Mucosa of descending colon (tissue), 3 donors: ENCODE measurements at places on chromosomes 4 and X. TPM values are rescaled to one million over a fixed set of nuclear protein-coding genes. Genes with fewer than 3 reads are reported as not detected.

DGKK gene
- total RNA-seq: not detected

DNA sequence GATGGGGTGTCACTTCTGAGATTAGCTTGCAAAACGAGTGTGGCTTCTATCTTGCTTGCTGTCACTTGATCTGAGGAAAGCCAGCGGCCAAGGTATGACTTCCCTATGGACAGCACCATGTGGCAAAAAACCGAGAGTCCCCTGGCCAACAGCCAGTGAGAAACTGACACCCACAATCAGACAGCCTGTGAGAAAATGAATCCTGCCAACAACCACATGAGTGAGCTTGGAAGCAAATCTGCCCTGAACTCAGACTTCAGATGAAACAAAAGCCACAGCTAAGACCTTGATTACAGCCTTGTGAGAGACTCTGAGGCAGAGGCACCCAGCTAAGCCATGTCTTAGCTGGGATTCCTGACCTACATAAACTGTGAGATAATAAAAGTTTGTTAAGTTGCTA is 45.5 kb downstream of the PPP1R2C start:
- DNase-seq: no peak

- no peak for DNase-seq
These were observed 191.7 kb downstream of the TLL1 start for GRCh38 chr4:166064721-166065120.

DNA sequence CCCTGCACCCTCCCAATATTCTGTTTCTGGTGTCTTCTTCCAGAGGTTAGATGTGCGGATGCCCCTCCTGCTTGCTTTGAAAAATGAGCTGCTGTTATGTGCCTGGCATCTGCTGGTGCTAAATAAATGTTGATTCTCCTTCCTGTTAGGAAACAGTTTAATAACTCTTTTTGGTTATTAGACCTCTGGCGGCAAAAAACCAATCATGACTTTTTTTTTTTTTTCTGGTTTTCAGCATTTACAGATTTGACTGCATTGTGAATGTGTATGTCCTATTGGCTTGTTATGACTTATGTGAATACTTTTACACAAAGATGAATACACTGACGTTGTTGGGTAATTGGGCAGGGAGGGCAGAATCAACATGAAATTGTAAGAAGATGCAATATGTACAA is 13.6 kb upstream of the TMEM156 start:
- DNase-seq: no peak

GLRA2 gene
- total RNA-seq: 1.5 TPM

DNA sequence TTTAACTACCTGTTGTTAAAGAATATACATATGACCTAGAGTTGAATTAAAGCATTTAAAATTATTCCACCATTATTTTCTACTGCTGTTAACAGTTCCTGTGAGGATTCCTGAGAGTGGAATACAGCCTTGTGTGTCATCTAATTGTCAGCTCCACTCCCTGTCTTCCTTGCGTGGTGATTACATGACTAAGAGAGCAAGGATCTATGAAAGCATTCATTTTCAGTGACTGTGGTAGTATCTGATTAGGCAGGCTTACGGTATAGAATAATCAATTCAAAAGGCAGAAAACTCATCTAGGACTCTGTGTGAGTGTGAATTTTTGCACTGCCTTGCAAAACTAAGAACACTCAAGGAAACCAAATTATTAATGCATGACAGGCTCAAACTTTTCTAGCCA is 577.8 kb downstream of the SH3BGRL start:
- no peak for DNase-seq

- DNase-seq: no peak
These were observed 262.1 kb downstream of the HS3ST1 start for GRCh38 chr4:11166606-11167005.

GRCh38 chr4:152713951-152714705 is 34.3 kb upstream of the TMEM154 start:
- DNase-seq: no peak

- DNase-seq: no peak
These were observed 135.0 kb downstream of the AWAT2 start for GRCh38 chrX:69914781-69915180.
